T follicular helper cell (primary cell): ENCODE measurements at places on chromosomes 2 and 18.

- no peak for DNase-seq
Measured at GRCh38 chr2:39120521-39120770, 405 bp downstream of the SOS1 start.

- DNase-seq = no peak
Measured at GRCh38 chr18:21315741-21316197, 73.7 kb downstream of the GREB1L start.

DNA sequence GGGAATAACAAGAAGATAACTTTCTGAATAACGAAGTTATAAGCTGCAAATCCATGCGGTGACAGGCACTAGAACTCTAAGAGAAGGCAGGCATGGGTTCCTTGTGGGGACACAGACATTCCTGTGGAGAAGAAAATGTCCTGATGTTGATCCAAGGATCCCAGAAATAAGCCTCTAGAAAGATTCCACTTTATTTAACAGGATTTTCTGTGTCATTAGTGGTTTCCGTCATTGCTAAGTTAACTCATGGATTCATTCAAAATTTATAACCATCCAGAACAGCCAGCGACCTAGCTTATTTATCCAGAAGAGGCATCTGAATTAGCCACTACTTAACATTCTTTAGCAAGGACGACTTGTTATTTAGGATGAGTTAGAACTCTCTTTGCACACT lies 10.0 kb upstream of the CD302 start:
- DNase-seq = no peak

DNA sequence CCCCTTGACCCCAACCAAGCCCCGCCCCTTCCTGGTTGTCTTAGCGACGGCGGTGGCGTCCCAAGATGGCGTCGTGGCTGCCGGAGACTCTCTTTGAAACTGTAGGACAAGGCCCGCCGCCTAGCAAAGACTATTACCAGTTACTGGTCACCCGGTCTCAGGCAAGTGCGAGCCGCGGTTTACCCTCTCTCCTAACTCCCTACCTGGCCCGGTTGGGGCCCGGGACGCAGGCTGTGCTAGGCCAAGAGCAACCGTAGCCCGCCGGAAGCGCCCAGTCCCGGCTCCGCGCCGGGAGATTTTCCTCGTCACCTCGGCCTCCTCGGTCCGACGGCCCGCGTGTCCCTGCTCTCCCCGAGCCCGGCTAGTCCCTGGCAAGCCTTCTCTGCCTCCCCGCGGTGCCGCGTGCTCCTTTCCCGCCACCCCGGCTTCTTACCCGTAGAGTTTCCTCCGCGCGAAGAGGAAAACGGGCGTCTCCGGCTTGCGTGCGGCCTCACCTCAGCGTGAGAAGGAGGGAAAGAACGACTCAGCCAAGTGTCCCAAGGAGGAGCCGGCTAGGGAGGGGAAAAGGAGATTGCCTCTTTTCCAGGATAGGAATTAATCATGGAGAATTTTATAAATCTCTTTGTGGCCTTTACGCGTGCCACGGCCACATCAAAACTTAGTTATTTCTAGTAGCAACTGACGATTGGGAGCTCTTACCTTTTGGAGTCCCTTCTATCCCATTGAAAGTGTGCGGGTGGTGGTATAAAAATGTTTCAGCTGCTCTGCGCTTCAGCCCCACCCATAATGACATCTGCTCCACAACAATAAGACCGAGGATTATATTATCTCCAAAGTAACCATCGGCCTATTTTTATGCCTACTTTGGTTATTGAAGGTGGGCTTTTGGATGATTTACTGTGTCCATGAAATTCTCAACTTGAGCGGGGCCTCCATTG lies at the start of gene FBXO36:
FBXO36 (plus strand) TSS at position 55 of the 938 bp plus-strand sequence; CDS start at position 66, 11 bp downstream.
- peak; percentile 82 for DNase-seq

DNA sequence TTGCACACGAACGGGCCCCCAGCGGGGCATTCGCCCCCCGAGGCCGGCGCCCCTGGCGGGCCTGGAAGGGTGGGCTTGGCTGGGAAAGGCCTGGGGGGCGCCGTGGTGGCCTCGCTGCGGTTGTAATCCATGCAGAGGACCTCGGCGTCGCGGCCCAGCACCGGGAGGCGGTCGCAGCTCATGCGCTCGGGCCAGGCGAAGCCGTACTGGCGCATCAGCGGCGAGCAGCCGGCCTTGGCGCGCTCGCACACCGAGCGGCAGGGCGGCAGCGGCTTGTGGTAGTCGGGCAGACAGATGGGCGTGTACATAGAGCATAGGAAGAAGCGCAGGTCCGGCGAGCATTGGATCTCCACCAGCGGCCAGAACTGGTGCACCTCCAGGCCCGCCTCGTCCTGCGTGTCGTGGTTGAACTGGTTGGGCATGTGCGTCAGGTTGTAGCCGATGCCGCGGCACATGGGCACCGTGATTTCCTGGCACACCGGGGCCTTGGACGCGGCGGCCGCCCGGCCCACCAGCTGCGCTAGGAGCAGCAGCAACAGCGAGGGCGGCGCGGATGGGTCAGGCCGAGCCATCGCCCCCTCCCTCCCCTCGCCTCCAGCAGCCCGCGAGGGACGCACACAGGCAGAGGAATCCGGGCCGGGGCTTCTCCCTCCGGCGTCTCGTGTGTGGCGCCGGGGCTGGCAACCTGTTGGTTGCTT lies 1.4 kb downstream of the FZD5 start:
- DNase-seq = no peak

DNA sequence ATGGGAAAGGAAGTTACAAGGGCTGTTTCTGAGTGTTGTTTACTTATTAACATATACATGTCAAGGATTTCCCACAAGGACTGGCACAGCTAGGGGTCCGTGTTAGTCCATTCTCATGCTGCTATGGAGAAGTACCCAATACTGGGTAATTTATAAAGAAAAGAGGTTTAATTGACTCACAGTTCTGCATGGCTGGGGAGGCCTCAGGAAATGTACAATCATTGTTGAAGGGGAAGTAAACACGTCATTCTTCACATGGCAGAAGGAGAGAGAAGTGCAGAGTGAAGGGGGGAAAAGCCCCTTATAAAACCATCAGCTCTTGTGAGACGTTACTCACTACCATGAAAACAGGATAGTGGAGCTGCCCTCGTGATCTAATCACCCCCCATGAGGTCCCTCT lies 128.9 kb upstream of the CELF4 start:
- DNase-seq = no peak

GRCh38 chr2:218998414-218999002 lies 5.3 kb upstream of the CRYBA2 start:
- no peak for DNase-seq

GRCh38 chr2:58131191-58132011 lies 84.8 kb downstream of the VRK2 start:
- no peak for DNase-seq

GRCh38 chr2:152240559-152241231 lies 65.1 kb upstream of the STAM2 start:
- DNase-seq = no peak

DNA sequence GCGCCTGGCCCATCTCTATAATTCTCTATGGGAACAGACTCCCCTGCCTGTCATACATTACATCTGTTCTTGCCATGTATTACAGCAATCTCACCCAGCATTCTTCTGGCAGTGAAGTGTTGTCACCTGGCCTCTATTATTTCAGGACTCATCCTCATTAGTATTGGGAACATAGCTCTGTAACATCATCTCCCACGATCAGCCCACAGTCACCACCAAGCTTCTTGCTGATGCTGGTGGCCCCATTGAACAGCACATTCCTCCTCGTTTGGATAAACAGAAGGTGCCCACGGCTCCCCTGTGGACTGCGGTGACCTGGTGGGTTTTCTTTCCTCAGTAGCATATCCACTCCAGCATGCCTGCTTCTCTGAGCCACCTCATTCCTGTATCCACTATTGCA lies 21.5 kb downstream of the CHCHD5 start:
- DNase-seq = no peak

DNA sequence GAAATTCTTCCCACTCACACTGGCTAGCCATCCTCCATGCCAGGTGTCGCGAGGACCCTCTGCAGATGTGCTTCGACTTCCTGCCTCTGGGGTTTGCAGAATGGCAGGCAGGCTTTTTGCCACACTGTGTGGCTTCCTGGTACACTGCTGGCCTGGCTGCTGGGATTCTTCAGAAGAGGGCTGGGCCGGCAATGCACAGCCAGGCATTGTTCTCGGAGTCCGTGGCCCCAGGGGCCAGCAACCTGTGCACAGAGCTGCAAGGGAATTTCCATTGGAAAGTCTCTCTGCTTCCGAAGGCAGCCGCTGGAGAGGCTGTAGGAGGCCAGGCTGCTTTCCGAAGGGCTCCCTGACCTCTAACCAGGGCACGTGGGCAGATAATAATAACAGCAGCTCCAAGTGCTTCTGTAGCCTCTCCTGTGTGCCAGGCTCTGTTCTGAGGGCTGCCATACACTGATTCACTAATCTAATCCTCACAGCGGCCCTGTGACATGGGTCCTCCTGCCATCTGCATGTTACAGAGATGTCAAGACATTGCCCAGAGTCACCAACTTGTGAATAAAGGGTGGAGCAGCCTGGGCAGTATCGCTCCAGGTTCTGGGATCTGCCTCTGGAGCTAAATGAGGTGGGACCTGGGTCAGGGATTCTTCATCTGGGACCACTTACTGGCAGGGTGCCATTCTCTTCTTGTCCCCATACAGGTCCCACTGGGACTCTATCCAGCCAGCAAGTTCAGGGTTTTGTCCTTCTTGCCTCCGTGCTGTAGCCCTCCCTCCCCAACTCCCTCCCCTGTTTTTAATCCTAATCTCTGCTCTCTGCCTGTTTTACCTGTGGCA lies 5.0 kb downstream of the LDLRAD4 start:
- DNase-seq = no peak

DNA sequence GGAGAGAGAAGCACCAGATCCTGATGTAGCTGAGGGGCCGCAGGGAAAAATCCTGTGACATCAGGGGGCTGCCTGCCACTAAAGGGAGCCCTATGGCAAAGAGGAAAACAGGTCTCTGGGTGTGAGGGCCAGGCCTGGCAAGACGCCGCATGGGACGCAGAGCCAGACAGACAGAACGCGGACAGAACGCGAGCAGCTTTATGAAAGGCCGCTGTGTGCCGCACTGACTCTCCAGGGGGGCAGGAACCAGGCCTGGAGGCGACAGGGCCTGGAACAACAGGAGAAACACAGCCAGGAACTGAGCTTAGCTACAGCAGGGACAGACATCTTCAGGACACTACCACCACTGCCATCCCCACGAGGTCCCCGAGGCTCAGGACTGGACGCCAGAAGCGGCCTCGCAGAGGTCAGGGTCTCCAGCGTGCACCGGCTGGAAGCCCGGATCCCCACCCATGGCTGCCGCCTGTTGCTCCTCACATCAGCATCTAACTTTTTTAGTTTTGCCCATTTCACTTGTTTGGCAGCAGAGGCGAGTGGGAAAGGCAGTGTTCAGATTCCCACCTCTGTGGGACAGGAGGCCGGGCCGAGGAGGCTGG lies 131.6 kb downstream of the VAPA start:
- DNase-seq = no peak

DNA sequence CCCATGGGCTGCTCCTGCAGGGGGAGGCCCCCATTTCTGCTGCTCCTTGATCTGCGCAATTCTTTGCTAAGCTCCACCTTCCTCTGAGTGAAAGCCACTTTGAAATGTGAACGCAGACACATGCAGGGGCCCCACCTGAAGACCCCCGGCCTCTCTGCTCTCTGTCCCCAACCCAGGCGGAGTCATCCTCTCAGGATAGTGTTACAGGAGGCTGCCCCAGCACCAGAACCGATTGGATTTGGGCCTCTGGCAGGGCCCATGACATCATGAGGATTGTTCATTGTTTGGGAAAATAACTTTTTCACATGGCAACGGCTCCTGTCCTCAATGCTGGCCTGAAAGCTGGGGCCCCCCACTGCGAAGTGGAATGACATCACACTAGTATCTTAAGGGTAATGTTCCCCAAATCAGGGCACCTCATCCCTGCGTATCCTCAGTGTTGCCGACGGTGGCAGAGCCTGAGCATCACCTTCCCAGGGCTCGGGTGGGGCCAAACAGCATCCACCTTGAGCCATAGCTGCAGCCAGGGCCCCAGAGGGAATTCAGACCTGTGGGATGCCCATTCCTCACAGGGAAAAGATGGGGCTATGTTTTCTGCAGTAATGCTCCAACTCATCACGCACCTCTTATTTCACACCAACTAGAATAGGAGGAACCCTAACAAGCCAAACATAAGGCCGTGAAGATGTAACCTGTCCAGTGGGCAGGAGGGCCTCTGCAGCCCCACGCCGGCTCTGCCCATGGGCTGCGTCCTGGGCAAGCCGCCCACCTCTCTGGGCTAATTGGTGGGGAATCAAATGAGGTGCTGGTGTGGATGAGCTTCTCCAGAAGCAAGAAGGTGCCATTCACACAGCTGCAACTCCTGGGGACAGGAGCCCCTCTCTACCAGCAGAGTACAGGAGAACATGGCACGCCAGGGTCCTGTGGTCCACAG lies 2.7 kb upstream of the ERFE start:
- DNase-seq = no peak

- DNase-seq = no peak
Measured at GRCh38 chr2:96320326-96320725, 4.8 kb upstream of the ITPRIPL1 start.

- DNase-seq = no peak
Measured at GRCh38 chr2:236026841-236027240, 141.3 kb downstream of the GBX2 start.

DNA sequence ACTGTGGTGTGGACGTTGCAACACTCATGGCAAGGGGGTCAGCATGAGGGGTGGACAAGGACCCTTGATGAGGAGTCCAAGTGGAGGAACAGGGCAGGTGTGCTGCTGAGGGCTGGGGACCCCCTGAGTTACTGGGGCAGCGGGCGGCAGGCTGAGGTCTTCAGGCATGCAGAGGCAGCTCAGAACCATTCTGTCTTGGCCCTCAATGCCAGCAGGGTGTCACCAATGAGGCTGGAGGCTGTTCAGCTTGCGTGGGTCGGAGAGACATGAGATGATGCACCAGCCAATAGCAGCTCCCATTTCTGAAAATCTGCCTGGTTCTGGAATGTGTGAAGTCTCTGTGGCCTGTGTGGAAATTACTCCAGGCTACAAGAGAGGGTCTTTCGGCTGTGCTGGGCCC lies 105.4 kb downstream of the INHBB start:
- no peak for DNase-seq

- DNase-seq = peak; percentile 49
Measured at GRCh38 chr2:219308142-219309101, 779 bp downstream of the PTPRN start.

DNA sequence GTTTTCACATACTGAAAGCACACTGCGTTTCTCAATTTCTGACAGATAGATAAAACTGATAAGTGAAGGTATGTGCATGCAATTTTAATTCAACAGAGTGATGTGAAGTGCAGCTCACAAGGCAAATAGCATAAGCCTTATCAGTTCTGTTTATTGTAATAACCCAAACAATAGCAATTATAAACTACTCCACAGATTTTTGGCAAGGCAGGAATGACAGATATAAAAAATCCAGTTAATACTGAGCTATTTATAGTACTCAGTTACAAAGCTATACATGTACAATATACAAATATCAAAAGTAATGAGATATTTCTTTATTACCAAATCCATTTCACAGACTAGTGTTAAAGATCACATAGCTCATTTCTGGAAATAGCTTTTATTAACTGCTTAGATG lies 210.9 kb upstream of the KLHL14 start:
- DNase-seq = no peak

DNA sequence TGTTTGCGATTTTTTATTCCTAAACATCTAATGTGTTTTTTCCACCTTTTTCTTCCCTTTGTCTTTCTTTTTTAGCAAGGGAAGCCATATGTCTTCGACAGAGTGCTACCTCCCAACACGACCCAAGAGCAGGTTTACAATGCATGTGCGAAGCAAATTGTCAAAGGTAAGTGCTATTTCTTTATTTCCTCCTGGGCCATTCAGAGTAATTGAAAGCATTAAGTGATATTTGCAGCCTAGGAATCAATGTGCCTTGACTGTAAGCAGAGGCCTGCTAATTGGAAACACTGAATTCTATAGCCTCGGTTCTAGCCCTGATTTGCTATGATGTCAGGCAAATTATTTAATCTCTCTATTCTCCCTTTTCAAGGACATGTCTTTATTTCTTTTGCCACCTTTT lies 47.0 kb downstream of the KIF5C start:
- no peak for DNase-seq
